ENCODE measurements at places on chromosomes 2 and 18. TPM values are rescaled to one million over a fixed set of nuclear protein-coding genes. Genes with fewer than 3 reads are reported as not detected.

DNA sequence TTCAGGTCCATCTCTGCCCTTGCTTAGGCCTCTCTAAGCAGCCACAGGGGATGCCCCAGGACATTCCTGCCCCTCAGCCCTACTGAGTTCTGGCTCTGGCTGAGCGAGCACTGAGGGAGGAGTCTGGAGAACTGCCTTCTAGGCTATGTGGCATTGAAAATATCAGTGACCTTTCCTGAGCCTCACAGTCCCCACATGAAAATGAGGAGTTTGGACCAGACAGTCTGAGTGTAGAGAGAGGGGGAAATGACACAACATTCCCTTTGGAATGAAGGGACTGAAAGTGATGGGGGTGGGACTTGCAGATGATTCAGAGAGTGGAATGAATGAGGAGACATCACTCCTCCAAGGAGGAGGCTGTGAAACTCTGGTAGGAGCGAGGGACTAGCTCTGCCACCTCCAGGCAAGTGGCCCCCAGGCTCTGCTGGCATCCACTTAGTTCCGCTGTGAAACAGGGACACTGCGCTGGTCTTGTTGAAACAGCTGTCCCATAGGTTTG lies 8.0 kb downstream of the TNS1 start:
- DNase-seq = no peak

DNA sequence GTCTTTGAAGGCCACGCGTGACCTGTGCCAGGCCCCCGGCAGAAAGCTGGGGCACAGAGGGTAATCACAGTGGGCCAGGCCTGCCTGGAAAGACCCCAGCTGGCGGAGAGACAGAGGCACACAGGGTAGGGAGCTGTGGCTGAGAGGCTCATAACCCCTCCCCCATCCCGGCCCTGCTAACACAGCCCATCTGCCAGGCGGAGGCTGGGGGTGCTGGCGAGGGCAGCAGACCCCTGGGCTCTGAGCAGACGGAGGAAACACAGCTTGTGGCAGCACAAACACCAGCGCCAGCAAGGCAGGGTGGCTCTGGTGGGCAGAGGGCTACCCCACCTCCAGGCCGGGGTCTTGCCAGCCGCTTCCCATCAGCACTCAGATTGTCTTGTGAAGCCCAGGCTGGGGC lies 19.0 kb downstream of the HS6ST1 start:
- no peak for DNase-seq

GRCh38 chr2:142938240-142938639 lies 60.8 kb downstream of the KYNU start:
- DNase-seq = no peak

- peak; percentile 43 for DNase-seq
Observed at GRCh38 chr2:96116879-96117533, 635 bp upstream of the ADRA2B start.

DNA sequence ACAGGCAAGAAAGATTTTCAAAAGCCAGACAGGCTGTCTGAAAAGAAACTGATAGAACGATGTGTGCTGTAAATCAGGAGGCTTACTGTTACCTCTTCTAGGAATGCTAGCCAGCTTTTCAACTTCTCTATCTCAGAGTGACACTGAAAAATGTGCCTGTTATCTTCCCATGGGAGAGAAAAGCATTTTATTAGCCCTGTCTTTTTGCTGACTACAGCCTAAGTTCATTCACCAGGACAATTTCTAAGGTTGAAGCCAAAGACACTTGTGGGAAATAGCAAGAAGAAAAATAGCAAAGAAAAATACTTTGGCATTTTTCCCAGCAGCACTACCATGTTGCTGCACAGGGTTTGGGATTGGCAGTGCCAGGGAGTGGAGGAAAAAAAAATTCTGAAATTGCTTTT lies 34.0 kb downstream of the ABCB11 start:
- DNase-seq = no peak

DNA sequence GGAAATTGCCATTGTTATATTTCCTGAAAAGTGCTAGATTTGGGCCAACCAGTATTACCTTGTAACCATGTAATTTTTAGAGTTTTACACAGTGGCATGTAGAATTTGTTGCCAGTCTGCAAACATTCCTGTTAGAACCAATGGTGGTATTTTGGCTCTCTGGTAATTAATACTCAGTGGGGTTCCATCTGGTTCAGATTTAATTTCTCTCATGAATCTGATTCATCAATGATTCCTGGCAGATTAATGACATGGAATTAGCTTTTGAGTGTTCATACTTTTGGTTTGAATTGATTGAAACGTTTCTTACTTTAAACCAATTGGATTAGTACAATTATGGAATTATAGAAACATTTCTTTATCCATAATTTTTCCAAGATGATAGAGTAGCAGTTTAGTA lies 93.2 kb downstream of the MC4R start:
- no peak for DNase-seq

DNA sequence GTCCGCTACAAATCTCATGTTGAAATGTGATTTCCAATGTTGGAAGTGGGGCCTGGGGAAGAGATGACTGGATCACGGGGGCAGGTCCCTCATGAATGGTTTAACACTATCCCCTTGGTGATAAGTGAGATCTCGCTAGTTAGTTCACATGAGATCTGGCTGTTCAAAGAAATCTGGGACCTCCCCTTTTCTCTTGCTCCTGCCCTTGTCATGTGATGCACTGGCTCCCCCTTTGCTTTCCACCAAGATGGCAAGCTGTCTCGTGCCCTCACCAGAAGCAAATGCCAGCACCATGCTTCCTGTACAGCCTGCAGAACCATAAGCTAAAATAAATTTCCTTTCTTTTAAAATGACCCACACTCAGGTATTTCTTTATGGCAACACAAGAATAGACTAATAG lies 57.3 kb upstream of the C2orf15 start:
- DNase-seq = no peak

DNA sequence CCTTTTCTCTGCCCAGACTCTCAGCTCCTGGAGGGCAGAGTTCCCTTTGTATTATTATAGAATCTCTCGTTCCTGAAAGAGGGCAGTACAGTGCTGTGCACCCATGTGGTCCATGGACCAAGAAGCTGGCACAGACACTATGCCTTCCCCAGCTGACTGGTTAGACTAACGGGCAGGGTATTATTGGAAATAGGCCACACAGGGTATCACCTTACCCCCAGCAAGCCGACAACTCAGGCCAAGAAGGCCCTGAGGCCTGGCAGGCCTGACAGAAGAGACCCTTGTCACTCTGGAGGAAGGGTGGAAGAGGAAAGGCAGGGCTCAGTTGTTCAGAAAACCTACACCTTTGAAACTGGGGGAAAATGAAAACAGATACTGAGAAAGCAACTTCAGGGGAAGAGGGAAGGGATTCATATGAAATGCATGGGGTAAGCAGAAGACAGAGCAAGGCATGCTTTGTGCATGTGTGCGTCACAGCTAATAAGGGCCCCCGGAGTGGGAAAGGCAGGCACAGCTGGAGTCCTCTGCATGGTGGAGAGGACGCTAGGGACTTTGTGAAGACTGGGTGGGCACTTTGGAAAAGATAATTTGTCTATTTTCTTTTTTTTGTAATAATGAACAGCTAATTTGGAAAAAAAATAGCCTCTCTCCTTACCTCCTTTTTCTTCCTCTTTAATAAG lies 476.8 kb upstream of the CELF4 start:
- DNase-seq = peak; percentile 27

- DNase-seq = no peak
Observed at GRCh38 chr2:197174539-197175094, 136.0 kb downstream of the ANKRD44 start.

DNA sequence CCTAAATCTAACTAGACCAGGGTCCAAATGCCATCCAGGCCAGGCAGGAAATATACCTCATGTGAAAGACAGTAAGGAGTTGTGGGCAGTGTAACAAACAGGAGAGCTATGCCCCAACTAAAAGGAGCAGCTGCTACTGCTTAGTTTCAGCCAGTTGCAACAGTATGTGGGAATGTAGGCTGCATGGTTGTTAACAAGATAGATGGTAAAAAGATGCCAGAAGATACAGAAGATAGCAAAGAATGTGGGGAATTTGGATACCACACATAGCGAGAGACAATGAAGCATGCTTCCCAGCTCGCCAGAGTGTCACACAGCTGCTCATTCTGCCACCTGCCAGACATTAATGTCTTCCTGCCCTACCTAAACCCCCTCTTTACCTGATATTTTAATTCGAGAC lies 39.4 kb upstream of the CYBRD1 start:
- peak; percentile 7 for DNase-seq

- DNase-seq = no peak
Observed at GRCh38 chr2:58895857-58896256, 654.7 kb upstream of the FANCL start.

GRCh38 chr2:201847481-201847880 lies 41.1 kb downstream of the CDK15 start:
- DNase-seq = no peak

GRCh38 chr2:43293744-43294695 lies 67.6 kb upstream of the ZFP36L2 start:
- peak; percentile 93 for DNase-seq

DNA sequence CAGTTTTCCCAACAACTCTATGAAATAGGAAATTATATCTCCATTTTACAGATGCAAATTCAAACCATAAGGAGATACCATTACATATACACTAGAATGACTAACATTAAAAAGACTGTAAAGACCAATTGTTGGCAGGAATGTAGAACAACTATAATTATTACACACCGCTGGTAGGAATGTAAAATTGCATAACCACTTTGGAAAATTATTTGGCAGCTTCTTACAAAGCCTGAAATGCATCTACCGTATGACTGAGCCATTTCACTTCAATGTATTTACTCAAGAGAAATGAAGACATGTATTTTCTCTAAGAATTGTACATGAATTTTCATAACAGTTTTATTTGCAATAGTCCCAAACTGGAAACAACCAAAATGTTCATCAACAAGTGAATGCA lies 189.1 kb upstream of the BCL2L11 start:
- DNase-seq = peak; percentile 18

GRCh38 chr2:202084265-202084664 lies 11.2 kb downstream of the KIAA2012 start:
- DNase-seq = no peak

GRCh38 chr2:98433363-98433964 lies 11.2 kb upstream of the INPP4A start:
- DNase-seq = no peak

GRCh38 chr2:46446871-46447568 lies 32.3 kb upstream of the TMEM247 start:
- no peak for DNase-seq

GRCh38 chr2:113707106-113707505 lies 49.3 kb downstream of the SLC35F5 start:
- no peak for DNase-seq

DNA sequence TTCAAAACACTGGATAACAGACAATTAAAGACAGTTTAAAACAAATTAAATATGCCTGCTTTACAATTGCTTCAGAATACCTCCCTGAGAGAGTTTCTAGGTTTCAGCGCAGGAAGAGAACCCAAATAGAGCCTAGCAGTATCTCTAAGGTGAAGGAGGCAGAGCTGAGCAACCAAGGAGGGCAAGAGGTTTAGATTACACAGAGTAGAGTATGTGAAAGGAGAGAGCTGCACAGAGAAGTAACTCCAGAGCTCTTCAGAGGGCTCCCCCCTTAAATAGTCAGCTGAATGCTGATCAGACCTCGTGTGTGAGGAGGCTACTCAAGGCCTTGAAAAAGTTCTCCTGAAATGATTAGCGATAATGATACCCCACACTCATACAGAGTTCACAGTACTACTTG lies 386.5 kb upstream of the TCF4 start:
- DNase-seq = no peak

GRCh38 chr2:212249451-212249850 lies 289.2 kb downstream of the ERBB4 start:
- DNase-seq = no peak

- no peak for DNase-seq
Observed at GRCh38 chr2:200279857-200280256, 26.6 kb upstream of the SPATS2L start.

- DNase-seq = no peak
Observed at GRCh38 chr2:43344868-43345373, 118.5 kb upstream of the ZFP36L2 start.

DNA sequence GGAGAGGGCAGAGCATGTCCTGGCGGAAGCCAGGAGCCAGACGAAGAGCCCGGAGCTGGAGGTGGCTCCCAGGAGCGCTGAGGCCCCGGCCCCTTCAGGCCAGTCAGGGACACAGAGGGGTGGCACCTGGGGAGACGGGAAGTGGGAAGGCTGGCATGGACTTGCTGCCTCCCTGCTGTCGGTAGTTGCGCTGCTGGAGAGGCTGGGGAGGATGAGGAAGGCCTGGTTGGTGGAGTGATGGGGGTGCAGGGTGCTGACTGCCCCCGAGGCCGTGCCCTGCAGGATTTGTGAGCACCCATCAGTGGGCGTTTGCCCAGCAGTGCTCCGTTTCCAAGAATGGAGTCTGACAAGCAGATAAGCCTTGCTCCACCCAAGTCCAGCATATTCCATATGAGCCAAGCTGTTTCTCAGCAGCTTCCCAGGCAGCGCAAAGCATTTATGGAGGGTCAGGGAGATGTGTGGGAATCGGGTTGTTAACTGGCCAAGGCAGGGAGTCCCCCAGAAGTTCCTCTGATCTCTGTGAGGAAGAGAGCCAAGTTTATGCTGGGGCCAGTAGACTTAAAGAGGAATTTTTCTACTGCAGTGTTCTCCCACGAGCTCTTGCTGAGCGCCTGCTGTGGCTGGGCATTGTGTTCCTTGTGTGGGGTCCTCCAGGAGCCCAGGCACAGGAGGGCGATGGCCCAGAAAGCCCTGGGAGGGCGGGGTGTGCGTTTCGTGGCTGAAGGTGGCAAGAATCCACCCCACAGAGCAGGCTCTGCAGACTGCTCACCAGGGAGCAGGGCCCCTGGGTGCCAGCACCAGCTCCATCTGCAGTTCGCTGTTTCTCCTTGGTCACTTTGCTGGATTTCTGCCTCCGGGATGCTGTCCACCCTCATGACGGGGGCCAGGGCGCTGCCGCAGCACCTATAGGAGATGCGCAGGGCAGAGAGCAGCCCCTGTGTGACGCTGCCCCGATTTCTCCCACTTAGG lies 250.2 kb downstream of the ALPK2 start:
- DNase-seq = peak; percentile 37

DNA sequence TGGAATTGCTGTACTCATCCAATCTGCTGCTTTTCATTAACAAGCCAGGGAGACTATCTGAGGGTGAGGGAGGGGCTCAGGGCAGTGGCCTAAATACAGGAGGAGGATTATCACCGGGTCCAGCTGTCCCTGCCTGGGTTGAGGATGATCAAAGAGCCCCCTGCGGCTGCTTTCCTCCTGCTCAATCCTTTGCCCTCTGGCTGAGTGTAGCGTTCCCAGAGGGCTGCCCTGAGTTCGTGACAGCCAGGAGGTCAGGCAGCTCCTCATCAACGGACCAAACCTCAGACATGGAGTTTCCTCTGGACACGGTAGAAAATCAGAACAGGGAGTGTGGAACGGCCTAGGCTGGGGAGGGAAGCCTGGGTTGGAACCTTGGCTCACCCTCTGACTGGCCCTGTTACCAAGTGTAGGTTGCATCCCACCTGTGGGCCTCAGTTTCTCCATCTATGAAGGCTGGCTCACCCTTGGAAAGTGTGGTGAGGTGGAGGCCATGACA lies 23.5 kb downstream of the CIB4 start:
- DNase-seq = no peak

GRCh38 chr2:106159866-106160785 lies 34.0 kb downstream of the UXS1 start:
- DNase-seq = no peak

Gene SFXN5
- 6.7 TPM for polyA plus RNA-seq

Gene MAP3K19
- polyA plus RNA-seq = not detected

Gene CPS1
- polyA plus RNA-seq = 2.0 TPM

Gene CPO
- polyA plus RNA-seq = 0.42 TPM

Gene TSHZ1
- polyA plus RNA-seq = 26.7 TPM

Gene ABCG5
- polyA plus RNA-seq = not detected

Gene STARD6
- polyA plus RNA-seq = not detected

Gene SERPINE2
- polyA plus RNA-seq = 79.9 TPM

Gene CXCR2
- 0.72 TPM for polyA plus RNA-seq

Gene KLHL30
- polyA plus RNA-seq = 13.1 TPM

Gene CUL3
- polyA plus RNA-seq = 76.9 TPM

Gene FNDC4
- polyA plus RNA-seq = 7.9 TPM

Gene SLC38A11
- polyA plus RNA-seq = 0.71 TPM

Gene TMEM214
- polyA plus RNA-seq = 71.4 TPM

All from muscle of back (tissue), 13 donors.